Naive thymus-derived CD4-positive, alpha-beta T cell (primary cell): ENCODE measurements at places on chromosomes 11 and 22. TPM values are rescaled to one million over a fixed set of nuclear protein-coding genes. Genes with fewer than 3 reads are reported as not detected.

DNA sequence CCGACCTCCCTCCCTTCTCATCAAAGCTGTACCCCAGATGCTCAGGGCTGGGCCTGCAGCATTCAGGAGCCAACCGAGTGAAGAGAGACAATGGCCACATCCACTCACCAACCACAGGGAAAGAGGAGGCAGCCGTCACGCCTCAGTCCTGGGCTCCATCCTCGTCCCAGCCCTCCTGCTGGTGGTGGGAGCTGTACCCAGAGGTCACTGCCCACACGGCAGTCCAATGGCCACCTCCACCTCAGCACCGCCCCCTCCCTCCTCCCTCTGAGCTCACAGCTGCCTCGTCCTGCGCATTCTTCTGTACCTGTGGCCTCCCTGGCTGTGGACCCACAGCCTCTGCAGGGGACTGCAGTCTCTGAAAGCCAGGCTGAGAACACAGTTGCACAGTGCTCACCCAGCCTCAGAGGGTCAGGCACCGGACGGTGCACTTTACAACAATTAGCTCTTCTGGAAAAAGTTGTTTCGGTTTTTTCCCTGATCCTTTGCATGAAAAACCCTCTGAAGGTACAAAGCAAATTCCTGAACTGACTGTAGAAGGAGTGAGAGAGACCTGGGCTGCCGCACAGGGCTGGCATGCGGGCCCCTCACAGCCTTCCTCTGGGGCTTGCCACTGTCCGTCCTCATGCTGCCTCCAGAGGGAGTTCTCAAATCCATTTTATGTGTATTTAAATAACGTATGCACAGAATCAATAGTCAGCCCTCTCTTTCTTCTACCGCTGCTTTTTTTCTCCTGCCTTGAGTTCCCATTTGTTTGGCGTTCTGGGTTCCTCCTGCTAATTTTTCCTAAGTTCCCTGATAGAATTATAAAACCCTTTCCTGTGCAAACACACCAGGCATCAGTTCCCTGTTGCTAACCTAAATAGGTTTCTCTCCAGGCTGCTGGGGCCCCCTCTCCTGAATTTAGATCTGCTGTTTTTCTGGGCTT lies 52.7 kb downstream of the PHF21B start:
- no peak for DNase-seq

DNA sequence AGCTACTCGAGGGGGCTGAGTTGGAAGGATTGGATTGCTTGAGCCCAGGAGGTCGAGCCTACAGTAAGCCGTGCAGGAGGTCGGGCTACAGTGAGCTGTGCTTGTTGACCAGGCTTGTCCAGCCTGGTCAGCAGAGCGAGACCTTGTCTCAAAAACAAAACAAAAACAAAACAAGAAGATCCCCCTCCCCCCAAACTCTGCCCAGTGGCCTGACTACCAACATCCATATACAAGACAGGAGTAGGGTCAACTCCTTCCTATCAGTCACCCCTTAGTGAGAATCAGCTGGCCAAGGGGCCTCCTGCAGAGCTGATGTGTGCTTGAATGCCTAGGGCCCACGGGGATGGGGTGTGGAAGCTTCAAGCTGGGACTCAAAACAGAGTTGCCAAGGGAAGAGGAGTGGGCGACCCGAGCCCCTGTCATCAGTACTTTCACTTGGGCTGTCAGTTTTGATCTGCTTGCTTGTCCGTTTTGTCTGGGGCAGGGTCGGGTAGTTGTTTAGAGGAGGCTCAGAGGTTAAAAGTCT lies 942 bp upstream of the TSPAN18 start:
- DNase-seq: no peak

The PVALB gene
- not detected for total RNA-seq

GRCh38 chr11:10478574-10479550 lies 23.8 kb downstream of the AMPD3 start:
- no peak for DNase-seq

DNA sequence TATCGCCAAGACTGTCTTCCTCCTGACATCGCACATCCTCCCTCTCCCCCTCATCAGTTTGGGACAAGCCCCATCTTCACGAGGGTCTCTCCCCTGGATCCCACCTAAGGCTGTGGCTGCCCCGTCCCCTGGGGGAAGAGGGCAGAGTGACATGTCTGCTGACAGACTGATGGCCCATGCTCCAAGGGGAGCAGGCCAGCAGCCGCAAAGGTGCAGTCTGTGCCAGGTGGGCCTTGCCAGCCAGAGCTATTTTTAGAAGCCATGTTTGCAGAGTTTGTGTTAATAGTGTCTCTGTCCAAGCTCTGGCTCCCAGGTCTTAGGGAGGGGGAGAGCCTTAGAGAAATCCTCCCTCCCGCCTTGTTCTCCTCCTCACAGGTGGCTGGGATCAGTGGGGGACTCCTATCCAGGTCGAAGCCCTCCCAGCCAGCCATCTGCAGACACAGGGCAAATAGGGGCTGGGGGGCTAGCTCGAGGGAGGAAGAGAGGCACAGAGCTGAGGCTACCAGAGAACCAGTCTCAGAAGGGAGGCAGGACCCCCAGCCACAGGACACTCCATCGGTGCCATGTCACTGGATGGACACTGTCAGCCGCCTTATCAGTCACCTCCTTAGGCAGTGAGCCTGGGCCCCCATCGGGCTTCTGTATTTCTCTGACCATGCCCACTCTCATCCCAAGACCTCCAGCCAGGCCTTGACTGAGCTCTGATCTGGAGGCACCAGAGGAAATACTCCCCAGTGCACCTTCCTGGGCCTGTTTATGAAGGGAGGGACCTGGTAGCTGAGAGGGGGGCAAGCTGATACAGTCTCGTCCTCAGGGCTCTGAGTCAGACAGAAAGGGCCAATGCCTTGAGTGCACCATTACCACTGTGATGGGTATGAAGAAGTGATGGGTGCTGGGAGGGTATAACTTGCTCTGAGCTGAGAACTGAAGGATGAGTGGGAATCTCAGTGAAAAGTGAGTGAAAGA lies 49.3 kb downstream of the CHRDL2 start:
- DNase-seq: no peak

DNA sequence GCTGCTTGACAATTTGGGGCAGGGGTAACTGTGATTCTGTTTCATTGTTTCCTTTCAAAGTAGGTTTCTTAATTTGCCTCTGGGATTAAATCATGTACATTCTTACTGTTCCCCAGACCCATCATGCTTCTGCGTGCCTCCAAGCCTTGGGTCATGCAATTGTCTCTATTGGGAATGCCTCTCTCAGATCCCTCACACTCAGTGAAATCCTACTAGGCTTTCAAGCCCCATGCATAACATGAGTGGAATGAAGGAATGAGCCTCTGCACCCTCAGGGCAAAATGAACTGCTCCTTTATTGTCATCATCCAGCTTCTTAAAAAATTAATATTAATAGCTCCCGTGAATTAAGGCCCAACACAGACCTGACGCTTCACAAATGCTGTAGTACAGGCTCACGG lies 381.7 kb downstream of the TENM4 start:
- no peak for DNase-seq

GRCh38 chr11:79422866-79423265 lies 18.0 kb downstream of the TENM4 start:
- DNase-seq: no peak

- DNase-seq: no peak
Measured at GRCh38 chr11:58609723-58610122, 12.7 kb upstream of the CNTF start.
